ENCODE measurements at places on chromosomes 16 and 17.

DNA sequence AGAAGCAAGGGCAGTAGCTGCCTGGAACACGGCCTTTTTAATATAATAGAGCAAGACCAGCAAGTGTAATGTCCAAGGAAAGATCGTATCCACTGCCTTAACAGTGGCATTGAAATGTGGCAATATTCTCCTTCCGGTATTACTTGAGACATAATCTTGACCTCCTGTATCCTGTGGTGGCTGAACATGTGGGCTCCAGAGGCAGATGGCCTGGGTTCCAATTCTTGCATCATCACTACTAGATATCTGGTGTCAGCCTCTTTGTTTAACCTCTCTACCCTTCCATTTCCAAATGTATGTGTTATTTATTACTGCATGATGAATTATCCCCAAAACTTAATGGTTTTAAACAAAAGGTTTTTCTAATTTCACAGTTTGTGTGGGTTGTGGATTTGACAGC lies 3.5 kb upstream of the CDYL2 start:
- no peak for DNase-seq

- no peak for DNase-seq
Observed at GRCh38 chr16:67336648-67337047, 10.0 kb downstream of the LRRC36 start.

- DNase-seq = no peak
Observed at GRCh38 chr17:53270936-53271335, 551.8 kb upstream of the KIF2B start.

- DNase-seq = no peak
Observed at GRCh38 chr16:82636958-82637357, 10.2 kb downstream of the CDH13 start.

GRCh38 chr16:67530013-67530939 lies 1.6 kb downstream of the RIPOR1 start:
- DNase-seq = no peak

- DNase-seq = no peak
Observed at GRCh38 chr17:20989481-20989880, 53.3 kb downstream of the USP22 start.

- DNase-seq = no peak
Observed at GRCh38 chr17:69712801-69713311, 298.4 kb downstream of the MAP2K6 start.

GRCh38 chr16:70529051-70529777 lies 5.6 kb downstream of the SF3B3 start:
- DNase-seq = no peak

DNA sequence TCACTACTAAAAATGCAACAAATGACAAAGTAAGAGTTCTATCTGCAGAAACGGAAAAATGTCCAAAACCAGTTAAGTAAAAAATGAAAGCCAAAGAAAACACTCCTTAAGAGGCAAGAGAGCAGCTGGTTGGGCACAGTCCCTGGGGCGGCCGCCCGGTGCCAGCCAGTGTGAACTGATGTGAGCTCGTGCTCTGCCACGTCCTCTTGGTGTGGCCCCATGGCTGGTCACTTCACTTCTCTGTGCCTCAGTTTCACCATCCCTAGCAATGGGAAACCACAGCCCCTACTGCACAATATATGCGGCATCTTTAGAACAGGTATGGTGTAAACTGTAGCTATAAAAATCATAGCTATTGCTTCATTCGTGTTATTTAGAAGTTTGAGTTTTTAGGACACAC lies 21.2 kb downstream of the USP36 start:
- DNase-seq = no peak

DNA sequence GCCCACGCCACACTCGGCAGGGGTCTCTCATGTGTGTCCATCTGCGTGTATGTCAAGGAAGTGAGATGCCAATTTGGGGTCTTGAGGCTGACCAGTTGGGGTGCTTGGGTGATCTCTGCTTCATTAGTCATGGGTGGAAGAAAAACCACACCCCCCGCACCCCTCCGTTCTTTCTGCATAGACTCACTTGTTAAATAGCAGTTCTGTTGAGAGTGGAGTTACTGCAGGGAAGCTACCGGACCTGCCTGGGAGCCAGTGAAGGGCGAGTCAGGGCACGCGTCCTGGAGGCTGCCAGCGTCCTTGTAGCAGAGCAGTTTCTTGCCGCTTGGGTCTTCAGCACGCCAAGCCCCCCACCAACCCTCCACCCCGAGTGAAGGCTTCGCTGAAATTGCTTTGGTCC lies 8.5 kb downstream of the SNN start:
- DNase-seq = no peak

- no peak for DNase-seq
Observed at GRCh38 chr16:78179666-78180065, 80.2 kb downstream of the WWOX start.

DNA sequence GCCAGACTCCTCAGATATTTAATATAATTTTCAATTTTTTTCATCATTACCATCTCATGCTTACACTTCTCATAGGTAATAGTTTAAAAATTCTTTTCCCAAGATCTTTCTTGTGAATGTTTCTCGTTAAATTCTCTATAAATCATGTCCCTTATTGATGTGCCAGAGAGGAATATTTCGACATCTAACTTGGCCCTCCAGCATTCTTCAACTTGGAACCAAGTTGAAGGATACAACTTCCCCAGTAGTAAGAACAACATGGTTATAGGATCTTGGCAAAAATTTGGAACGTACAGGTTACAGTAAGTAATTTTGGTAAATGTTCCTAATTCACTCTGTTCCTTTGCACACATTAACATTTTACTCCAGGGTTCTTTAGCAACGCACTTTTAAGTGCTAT lies 731.8 kb downstream of the CDH11 start:
- DNase-seq = no peak

Measured in NCI-H2107 (cell line).